ENCODE measurements at places on chromosomes 5 and 9.

DNA sequence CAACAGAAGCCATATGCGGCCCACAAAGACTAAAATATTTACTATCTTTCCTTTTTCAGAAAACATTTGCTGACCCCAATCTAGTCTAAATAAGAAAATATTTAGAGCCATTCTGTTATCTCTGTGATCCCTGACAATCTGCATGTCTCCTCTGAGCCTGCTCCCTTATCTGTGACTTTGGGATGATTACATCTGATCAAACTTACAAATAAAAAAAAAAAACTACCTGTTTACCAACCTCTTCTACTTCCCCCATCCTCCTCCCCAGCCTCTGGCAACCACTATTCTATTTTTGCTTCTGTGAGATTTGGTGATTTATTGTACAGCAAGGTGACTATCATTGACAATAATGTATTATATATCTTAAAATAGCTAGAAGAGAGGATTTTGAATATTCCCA lies 176.3 kb upstream of the CD180 start:
- DNase-seq = no peak

- no peak for DNase-seq
Observed at GRCh38 chr5:12745537-12745936, 841.3 kb upstream of the CTNND2 start.

- no peak for DNase-seq
Observed at GRCh38 chr9:86644675-86645034, 290.4 kb upstream of the TUT7 start.

GRCh38 chr5:103450333-103451061 lies 112.1 kb downstream of the NUDT12 start:
- peak; percentile 93 for DNase-seq

- no peak for DNase-seq
Observed at GRCh38 chr9:130382096-130382495, 62.7 kb upstream of the ASS1 start.

- DNase-seq = peak; percentile 50
Observed at GRCh38 chr9:99385814-99386279, 163.8 kb downstream of the SEC61B start.

DNA sequence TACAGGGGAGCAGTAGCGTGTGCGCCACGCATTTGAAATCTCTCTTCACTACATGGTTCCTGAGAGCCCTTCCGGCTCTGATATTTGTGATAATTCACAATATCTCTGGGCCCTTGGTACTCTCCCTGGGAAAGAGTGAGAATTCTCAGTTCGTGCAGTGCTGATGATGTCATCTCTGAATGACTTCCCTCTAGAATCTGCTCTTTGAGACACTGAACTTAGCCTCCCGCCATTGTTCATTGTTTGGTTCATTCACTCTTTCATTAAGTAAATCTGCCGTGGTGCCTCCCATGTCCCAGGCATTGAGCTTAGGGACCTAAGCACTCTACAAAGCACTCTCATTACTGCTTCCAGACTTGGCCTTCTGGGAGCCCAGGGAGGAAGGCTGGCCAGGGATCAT lies 94.0 kb downstream of the PPARGC1B start:
- no peak for DNase-seq

DNA sequence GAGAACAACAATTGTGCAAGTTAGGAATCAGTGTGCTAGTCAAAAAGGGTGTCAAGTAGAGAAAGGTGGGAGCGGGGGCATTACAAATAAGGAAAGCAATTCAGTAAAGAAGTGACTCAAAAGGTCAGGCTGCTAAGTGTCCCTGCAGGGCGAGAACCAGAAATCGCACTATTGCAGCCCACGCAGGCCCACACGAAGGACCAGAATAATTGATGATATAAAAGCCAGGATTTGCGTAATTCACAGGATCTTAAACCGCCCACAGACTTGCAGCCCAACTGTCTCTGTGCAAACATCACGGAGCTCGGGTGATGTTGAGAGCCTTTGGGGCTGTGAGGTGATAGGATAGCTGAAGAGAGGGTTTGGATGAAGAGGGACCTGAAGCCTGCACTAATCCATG lies 349.0 kb downstream of the BRINP1 start:
- DNase-seq = no peak

- peak; percentile 61 for DNase-seq
Observed at GRCh38 chr5:111511174-111511830, 1.0 kb downstream of the STARD4 start.

- DNase-seq = no peak
Observed at GRCh38 chr9:93677641-93678136, 101.3 kb downstream of the PHF2 start.

DNA sequence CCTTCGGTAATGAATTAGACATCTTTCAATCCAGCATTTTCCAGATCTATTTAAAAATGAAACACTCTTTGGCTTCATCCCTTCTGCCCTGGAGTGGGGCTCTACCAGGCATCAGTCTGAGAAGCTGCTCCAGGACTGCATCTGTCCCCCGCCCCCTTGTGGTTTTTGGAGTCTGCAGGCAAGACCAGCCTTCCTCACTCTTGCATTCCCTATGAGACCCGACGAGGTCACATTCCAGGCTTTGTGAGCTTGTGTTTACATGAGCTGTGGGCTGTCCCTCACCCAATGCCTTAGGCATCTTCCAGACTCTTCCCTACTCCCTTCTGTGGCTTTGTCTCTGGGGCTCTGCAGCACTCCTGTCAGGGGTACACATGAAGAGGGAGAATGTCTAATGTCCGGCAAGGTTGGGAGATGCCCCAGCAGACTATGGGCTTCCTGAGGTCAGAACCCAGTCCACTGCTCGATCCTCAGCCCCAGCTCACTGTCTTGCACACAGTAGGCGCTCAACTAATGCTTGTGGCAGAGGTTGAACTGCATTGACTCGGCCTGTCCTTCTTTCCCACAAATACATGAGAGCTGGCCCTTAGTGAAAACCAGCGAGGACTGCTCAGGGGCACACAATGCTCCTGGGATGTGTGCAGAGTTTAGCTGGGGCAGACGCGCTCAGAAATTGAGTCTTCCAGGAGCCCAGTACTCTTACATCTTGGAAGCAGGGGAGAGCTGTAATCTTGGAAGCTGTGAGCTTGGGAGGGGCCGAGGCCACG lies 11.7 kb upstream of the GADD45G start:
- peak; percentile 70 for DNase-seq

DNA sequence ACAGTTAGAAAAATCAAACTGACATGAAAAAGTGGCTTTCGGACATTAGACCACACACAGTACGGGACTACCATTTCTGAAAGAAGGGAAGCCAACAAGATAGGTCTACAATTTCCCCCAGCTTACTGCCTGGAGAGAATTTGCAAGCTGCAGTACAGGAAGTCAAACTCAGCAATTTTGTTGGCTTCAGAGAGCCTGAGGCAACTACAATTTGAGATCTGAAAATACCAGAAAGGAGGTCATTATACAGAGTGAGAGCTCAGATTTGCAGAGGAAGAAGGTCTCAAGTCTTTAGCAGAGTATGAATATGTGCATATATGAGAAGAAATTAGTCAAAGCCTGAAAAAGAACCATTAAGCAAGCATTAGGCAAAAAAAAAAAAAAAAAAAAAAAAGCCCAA lies 83.0 kb downstream of the OXCT1 start:
- no peak for DNase-seq

GRCh38 chr5:56595566-56595965 lies 219.8 kb upstream of the MAP3K1 start:
- no peak for DNase-seq

GRCh38 chr5:77492653-77493000 lies 511 bp upstream of the WDR41 start:
- DNase-seq = no peak

GRCh38 chr5:79416499-79416898 lies 97.4 kb downstream of the HOMER1 start:
- DNase-seq = peak; percentile 13

DNA sequence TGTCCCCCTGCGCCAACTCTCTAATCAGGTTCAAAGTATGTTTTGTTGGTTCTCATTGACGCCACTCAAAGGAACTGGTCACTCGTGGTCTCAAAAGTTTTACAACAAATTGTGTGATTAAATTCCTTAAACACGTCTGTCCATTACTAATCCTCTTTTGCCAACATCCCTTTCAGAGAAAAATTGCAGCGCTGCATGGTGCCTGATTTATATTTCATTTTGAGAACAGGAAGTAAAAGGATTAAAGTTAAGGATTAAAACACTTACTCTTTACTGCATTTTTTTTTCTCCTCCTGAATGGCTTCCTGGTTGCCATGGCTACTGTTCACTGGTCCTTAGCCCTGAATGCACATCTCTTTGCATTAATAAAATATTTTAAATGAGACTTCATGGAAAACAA lies 383.5 kb downstream of the GLIS3 start:
- no peak for DNase-seq

DNA sequence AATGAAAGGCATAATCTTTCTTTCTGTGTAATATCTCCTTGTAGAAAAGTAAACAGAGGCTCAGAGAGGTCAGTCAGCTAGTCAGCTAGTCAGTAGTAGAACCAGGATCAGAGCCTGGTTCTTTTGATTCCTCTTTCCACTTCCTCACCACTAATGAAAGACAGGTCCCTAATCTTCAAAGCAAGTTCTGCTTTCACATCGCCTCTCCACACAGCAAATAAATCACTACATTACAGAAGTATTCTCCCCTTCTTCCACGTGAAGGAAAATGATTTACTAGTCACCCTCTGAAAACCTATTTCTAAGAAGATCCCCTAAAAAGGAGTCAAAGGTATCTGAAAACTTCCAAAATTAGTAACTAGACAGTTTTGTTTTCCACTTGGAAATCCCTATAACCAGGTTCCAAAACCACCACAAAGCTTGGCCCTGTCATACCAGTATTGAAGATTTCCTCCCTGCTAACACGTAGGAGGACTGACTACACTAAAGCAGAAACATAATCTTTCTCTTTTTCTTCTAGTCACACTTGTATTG lies 140.5 kb upstream of the TARS1 start:
- peak; percentile 82 for DNase-seq

DNA sequence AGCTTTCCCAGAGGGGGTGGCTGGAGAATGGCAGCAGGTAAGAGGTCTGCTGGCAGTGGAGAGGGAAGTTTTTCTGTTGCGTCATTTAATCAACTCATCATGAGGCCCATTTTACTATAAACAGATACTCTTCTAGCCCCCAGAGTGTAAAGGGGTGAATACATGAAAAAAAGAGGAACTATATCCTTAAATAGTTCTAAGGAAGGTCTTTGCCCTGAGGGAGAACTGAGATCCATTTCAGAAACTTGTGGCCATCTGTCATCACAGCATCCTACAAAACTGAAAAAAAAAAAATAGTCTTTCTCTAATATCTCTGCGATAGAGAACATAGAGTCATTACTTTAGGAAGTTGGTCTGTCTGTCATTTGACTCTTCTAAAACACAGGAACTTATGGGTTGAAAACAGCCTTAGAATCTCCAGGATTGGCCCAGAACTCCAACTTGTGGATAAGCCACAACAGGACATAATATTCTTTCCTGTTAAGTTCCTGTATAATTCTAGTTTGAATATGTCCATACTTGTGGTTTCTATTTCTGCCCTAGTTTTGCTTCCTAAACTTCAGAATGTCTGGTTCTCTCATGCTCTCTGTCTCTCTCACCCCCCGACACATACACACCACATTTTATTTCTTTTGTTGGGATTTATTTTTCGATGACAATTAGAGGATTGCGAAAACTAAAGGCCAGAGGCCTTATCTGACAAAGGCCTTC lies 238.5 kb upstream of the PIK3R1 start:
- peak; percentile 25 for DNase-seq

- no peak for DNase-seq
Observed at GRCh38 chr9:25241421-25241820, 436.8 kb downstream of the TUSC1 start.

GRCh38 chr9:529731-530130 lies 311.8 kb upstream of the DMRT1 start:
- DNase-seq = no peak

GRCh38 chr5:67808340-67808739 lies 407.2 kb upstream of the PIK3R1 start:
- DNase-seq = no peak

DNA sequence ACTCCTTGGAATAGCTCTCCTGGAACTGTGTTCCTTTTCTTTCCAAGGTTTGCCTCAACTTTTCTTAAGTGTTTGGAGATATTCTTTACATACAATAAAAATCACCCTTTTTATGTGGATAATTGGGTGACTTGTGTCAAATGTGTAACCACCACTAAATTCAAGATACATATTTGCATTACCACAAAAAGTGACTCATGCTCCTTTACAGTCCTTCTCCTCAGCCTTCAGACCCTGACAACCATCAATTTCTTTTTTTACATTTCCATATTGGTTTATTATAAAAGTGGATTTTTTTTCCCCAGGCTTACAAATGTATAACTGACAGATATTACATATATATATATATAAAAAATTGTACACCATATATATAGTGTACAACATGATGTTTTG lies 372.0 kb upstream of the KCNN2 start:
- DNase-seq = peak; percentile 9

GRCh38 chr5:36058776-36059175 lies 7.9 kb downstream of the UGT3A2 start:
- DNase-seq = no peak

- peak; percentile 51 for DNase-seq
Observed at GRCh38 chr9:10366171-10366779, 246.5 kb downstream of the PTPRD start.

DNA sequence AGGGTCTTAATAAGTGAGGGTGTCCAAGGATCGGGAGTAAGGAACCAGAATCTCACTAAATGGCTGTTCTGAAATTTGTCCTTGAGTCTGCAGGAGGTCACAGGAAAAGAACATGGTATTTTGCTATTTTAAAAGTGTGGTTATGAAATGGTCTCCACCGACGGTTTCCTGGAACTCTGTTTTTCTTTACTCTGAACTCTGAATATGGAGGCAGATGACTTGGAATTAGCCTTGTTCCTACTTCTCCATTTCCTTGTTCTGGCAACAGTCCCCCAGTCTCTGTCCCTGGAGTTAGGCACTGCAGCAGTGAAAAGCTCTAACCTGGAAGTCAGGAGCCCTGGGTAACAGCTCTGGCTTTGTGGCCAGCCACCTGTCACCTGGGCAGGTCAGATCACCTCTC lies 46.6 kb upstream of the C5orf58 start:
- DNase-seq = no peak

- peak; percentile 56 for DNase-seq
Observed at GRCh38 chr9:89815903-89816573, 211.2 kb downstream of the GADD45G start.

DNA sequence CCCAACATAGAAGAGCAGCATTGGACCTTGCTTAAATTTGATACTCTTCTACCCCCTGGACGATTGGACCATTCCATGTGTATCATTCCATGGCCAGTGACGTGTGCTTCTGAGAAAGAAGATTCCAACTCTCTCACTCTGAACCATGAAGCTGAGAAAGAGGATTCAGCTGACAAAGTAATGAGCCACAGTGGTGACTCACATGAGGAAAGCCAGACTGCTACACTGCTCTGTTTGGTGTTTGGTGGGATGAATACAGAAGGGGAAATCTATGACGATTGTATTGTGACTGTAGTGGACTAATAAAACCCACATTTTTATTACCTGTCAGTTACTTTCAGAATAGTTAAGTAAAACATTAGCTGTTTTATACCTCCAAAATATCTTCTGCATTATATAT lies 7.5 kb downstream of the HSPA5 start:
- peak; percentile 98 for DNase-seq

GRCh38 chr5:78792345-78793055 lies 143.9 kb upstream of the LHFPL2 start:
- DNase-seq = no peak

All from fibroblast of skin of abdomen (primary cell).